Astrocyte of the hippocampus (primary cell): ENCODE measurements at places on chromosomes 3 and 15.
A peak's percentile ranks its signal among the peaks of the same experiment; 100 is the strongest.

DNA sequence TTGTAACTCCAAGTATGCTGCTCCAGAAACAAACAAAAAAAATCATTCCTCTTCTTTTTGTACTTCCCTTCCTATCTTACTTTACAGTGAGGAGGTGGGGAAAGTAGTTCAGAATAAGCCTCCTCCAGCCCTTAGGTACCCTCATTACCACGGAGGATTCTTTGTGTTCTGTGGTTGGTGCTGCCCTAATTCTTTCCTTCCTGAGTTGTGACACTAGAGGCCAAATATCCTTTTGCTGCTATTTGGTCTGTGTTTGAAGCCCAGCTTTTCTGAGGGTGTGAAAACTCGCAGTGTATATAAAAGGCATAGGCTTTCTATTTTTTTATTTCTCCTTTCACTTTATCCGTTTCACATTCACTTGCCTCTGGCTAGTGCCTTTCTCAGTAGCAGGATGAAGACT lies 98.2 kb downstream of the HHLA2 start:
- DNase-seq: no peak

DNA sequence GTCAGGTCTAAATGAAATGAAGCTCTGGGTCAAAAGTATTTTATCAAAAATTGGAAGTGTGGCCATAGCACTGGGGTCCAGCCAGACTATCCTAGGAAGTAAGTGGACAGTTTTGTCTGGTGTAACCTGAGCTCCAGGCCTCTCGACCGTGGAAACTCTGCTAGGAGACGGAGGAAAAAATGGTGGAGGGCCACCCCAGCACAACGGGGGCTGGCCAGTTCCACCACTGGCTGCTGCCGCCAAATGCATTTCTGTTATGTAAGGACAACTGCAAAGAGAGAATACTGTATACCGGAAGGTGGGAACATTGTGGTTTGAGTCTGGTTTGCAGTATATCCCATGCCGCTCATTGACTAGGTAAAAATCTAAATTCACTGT lies 235.7 kb downstream of the GREM1 start:
- no peak for DNase-seq

- DNase-seq: no peak
These were observed 421.0 kb upstream of the THRB start for GRCh38 chr3:24915639-24916038.

DNA sequence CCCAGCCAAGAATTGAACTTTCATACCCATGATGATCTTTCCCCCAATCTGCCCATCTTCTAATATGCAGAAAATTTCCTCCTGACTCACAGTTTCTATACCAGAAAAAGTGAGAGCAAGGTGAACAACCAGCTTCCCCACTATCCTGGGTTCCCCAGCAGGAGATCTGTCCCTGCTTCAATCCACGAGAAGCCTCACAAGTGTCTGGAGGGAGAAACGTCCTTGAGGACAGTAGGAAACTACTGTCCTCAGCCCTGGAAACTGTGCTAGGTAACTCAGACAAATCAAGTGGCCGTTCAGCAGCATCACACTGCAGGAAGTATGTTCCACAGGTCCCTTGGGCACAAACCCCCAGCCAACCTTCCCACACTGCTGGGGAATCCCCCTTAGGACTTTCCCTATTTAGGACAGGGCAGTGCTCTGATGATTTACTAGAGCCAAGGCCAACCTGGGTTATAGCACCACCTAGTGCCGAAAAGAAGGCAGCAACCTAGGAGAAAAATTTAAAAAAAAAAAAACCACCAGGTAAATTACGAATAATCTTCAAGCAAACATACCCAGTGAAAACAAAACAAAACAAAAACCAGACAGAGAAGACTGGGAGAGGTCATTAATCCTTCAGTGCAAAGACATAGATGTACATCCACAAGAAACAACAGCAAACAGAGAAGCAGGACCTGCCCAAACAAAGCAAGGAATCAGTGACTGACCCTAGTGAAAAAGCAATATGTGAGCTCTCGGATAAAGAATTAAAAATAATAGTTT lies 36.0 kb downstream of the MORC1 start:
- peak; percentile 83 for DNase-seq

GRCh38 chr3:134992586-134992985 lies 197.5 kb downstream of the EPHB1 start:
- DNase-seq: no peak

DNA sequence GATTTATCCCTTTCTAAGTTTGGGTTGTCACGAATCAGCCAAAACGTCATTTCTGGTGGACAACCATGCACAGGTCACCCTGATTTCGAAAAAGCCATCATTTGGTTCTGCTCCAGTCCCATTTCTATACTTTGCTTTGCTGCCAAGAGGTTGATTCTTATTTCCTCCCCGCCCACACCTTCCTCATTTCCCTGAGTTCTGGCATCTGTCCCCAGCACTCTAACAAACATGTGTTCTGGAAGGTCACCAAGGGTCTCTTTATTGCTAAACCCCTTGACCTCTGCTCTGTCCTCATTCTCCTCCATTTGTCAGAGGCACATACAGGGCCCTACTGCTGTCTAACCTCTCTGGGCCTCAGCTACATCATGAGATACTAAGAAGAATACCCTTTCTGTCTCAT lies 36.4 kb upstream of the PTPRG start:
- no peak for DNase-seq

DNA sequence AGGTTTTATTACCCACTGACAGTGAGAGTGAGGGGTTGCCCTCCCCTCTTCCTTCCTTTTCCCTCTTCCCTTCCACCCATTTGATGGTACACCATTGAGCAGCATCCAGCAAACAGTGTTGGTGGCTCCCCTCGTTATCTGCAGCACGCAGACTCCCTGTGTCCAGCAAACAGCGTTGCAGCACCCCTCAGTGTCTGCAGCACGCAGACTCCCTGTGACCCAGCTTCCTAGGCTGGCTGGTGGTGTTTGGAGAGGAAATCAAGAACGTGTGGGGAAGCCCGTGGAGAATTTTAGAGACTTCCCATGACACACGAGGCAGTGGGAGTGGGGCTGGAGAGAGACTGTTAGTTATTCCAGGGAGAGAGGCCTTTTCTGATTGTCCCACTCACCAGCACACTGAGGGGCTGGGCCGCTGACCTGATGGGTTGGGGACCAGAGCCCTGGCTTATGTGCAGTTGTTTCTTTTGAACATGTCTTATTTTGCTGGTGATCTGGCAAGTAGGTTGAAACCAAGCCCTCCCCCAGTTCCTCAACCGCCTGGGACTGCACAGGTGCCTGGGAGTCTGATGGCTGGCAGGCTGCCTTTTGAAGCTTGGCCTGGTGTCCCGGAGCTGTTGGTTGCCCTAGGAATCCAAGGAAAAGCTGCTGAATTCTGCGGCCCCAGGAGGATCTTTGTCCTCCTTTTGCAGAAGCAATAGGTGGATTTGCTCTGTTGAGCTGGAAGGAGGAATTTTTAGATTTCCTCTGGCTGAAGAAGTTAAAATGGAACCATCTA lies 19.0 kb downstream of the APBA2 start:
- no peak for DNase-seq

GRCh38 chr3:81764665-81765064 lies 3.2 kb upstream of the GBE1 start:
- DNase-seq: no peak

- no peak for DNase-seq
These were observed 54.8 kb downstream of the LMCD1 start for GRCh38 chr3:8556473-8556869.

GRCh38 chr15:74768771-74769342 lies 13.0 kb upstream of the CSK start:
- DNase-seq: peak; percentile 71

GRCh38 chr3:67301556-67301955 lies 303.4 kb downstream of the KBTBD8 start:
- DNase-seq: no peak

DNA sequence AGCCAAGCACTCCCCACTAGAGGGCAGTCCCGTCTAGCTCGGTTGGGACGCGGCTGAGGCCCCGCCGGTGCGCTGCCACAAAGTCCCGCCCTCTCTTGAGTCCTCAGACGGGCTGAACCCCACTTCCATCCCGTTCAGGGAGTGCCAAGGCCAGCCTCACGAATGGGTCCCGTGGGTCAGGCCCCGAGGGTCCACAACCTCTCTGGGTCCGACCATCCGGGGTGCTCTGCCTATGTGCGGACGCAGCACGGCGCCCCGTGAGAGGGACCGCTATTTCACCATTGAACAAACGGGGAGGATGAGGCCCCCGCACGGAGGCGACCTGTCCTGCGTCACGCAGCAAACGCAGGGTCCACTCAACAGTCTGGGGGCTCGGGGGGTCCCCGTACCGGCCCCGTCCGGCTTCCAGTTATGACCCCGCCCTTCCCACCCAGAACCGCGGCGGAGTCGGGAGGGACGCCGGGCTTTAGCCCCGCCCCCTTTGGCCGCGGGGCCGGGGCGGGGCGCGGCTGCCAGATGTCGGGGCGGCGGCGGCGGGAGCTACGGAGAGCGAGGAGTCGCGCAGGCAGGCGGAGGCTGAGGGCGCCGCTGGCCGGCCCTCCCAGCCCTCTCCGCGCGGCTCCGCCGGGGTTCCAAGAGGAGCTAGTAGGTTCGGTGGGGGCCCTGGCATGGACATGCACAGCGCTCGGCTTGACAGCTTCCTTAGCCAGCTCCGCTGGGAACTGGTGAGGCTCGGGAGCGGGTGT lies at the start of gene INKA1:
Gene INKA1 (plus strand): TSS at position 543 of the 746 bp plus-strand sequence. CDS start 132 bp downstream, at position 675.
- peak; percentile 93 for DNase-seq

GRCh38 chr15:59268168-59268851 lies 61.7 kb downstream of the LDHAL6B start:
- DNase-seq: peak; percentile 60

GRCh38 chr3:17057321-17057720 lies 172.6 kb downstream of the PLCL2 start:
- DNase-seq: no peak

- DNase-seq: no peak
These were observed 25.6 kb downstream of the SLC7A14 start for GRCh38 chr3:170560296-170560695.

DNA sequence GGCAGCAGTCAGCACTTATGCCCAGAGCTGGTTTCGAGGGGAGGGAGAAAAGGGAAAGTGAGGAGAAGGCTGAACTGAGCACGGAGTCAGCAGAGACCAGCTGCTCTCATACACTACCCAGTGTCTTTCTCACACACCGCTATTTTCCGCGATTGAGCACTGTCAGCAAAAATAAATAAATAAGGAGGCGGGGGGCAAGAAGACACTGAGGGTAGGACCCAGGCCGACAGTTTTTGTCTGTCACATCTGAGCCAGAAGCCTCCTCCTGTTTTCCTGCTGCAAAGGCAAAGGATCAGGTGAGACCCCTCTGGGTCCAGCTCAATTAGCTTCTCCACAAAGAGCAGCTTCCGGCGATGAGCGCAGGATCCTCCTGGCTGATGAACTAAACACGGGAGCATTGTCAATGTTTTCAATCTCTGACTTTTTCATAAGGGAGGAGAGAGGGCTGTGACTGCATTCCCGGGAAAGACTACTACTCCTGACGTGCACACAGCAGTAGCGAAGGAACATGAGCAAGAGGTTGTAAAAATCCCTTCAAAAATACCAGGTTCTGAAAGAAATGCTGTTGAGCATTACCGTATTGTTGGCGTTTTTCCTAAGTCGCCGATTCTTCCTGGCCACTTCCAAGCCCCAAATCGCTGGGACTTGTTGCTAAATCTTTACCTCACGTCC lies 1.3 kb downstream of the FRMD5 start:
- peak; percentile 66 for DNase-seq

DNA sequence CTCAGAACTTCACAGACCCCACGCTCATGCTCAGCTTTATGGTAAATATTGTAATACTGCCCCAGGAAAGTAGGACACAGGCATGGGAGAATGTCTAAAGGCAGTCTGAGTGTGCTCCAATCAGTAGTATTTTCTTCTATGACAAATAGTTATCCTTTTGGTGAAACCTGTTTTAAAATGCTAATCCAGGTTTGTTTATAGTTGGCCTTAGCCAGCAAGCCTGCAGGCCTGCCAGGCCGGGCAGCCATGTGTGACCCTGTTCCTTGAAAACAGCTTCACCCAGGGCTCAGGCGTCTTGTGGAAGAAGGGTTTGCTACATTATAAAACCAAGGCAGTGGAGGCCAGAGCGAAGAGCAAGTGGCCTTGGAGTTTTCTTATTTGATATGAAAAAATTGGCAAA lies 104.7 kb downstream of the SEMA6D start:
- DNase-seq: peak; percentile 18

- no peak for DNase-seq
These were observed 50.9 kb downstream of the C3orf20 start for GRCh38 chr3:14725564-14726440.

DNA sequence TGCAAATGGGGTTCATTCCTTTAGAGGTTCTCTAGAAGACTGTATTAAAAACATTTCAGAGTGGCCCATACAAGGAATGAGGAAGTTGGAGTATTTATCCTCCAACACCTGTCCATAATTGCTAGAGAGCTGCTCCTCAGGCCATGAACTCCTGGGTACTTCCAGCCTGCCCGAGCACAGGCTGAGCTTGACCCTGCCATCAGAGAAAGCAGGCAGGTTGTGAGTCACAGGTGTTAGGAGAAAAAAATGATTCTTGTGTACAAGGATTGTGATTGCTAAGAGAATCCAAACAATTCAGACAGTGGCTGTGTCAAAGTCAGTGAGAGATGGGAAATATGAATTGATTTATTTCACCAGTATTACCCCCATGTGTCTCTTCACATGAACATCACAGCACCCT lies 156.8 kb upstream of the GADL1 start:
- DNase-seq: no peak

GRCh38 chr3:78665776-78666469 lies 1101.9 kb downstream of the ROBO1 start:
- peak; percentile 58 for DNase-seq

- no peak for DNase-seq
These were observed 44.9 kb downstream of the CPN2 start for GRCh38 chr3:194306109-194306686.

GRCh38 chr15:97085731-97086130 lies 755.2 kb downstream of the NR2F2 start:
- DNase-seq: no peak

- no peak for DNase-seq
These were observed 58.9 kb downstream of the CNOT10 start for GRCh38 chr3:32743934-32744333.

- DNase-seq: peak; percentile 82
These were observed 41.3 kb downstream of the CHDH start for GRCh38 chr3:53804697-53805462.

DNA sequence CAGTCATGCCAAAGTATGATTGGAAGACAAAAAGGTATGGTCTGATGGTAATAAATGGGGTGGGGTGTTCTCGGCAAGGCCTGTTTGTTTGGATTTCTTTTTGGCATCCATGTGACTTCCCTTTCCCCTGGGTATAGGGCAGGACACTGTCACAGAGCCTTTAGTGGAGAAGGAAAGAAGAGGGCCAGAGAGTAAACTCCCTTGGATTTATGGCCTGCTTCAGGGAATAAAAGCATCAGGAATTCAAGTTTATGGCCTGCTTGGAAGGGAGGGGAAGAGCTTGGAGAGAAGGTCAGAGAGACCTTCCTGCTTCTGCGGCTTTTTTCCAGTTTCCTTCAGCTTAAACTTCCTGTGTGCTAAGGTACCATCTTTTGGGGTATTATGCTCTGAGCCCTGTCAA lies 179.4 kb upstream of the ADAMTS9 start:
- no peak for DNase-seq

DNA sequence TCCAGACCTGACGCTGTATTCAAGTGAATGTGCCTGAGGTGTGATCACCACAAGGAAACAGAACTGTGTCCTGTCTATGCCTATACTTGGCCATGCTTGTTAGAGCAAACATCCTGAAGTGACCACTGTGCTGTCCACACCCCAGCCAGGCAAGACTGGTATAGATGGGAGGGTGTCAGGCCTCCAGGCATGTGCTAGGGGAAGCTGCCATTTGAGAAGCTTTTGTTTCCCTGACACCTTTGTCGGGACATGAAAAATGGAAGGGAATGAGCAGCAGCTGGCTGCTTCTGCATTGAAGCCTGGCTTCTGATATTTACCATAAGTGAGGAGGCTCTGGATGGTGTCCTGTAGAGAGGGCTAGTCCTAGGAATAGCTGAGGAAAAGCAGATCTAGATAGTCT lies 106.2 kb downstream of the CPNE4 start:
- DNase-seq: no peak
